CD8-positive, alpha-beta memory T cell (primary cell): ENCODE measurements at places on chromosomes 12 and 14. TPM values are rescaled to one million over a fixed set of nuclear protein-coding genes. Genes with fewer than 3 reads are reported as not detected.

The PPM1H gene
- 0.13 TPM for total RNA-seq

The DACT1 gene
- total RNA-seq: 0.15 TPM

The PLA2G1B gene
- total RNA-seq: not detected

The GUCY2C gene
- total RNA-seq: not detected

The SAMD15 gene
- 0.83 TPM for total RNA-seq

The KRT3 gene
- total RNA-seq: not detected

The ORAI1 gene
- total RNA-seq: 64.7 TPM

The GRIP1 gene
- 1.3 TPM for total RNA-seq

The PDE3A gene
- 0.02 TPM for total RNA-seq

The NR4A1 gene
- total RNA-seq: 23.4 TPM

- no peak for DNase-seq
Measured at GRCh38 chr12:78406828-78407227, 457.7 kb upstream of the SYT1 start.

GRCh38 chr12:1642513-1642912 is 13.5 kb downstream of the WNT5B start:
- no peak for DNase-seq

- peak; percentile 49 for DNase-seq
Measured at GRCh38 chr12:15220915-15221885, at the start of gene RERG. Gene RERG (minus strand): TSS chr12:15221417. CDS start chr12:15217489, 3,928 bp downstream.

GRCh38 chr12:47085815-47086252 is 6.1 kb upstream of the AMIGO2 start:
- peak; percentile 24 for DNase-seq

DNA sequence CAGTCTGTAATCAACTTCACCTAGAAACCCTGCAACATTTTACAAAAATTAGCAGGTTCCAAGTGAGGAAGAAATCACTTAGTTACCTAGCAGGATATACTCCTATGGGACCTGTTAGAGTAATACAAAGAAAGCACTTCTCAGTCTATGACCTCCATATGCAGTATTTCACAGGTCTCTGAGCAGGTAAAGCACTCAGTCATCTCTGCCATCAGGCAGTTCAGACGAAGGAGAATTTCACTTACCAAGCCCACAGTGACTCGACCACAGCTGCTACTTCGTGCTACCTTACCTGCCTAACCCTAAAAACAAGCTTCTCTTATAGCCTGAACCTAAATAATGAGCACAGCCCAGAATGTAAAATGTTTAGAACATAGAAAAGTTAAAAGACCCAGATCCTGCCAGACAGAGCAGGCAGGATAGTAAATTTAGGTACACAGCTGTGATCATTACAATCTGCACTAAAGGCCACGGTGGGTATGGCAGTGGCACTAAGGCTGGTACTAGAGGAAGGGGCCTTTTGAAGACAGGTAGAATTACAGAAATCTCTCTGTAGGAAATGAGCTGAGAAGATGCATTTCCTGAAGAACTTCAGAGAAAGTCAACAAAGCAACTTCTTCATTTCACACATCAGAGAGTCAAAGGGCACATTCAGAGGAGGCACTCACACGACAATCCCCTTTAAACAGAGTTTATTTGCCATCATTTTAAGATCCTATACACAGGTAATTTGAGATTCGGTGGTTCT is 35.7 kb downstream of the DCAF5 start:
- DNase-seq: no peak

DNA sequence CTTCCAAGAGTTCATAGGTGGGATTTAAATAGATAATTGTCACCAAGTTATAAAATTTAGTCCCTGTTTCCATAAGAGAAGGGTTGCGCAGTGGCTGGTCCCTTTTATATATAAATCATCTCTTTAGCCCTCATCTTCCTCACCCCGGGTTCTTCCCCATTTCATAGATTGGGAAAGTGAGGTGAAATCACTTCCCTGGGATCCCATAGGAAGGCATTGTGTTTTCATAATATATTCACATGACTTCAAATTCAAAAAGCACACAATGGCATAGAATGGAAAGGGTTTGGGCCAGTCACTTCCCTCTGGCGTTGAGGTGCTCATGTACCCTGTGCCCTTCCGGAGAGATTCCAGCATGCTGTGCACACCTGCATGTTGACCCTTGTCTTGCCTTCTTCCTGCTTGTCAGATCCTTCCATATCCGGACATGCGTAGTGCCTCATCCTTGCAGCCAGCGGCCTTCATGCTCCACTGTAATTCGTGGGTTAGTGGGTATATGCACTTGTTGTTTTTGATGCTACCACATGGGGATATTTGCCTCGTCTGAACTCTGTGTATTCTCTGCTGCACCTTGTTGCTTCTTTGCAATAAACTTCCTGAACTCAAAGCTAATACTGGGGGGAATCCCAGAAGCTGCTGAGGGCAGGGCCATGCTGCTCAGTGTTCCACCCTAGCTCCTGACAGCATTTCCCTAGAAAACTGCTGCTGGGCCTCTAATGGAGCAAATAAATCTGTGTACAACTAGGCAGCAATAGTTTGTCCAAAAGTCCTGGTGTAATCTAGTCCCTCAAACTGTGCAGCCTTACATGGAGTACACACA is 59.6 kb downstream of the ANAPC7 start:
- no peak for DNase-seq

GRCh38 chr12:69834147-69834546 is 9.1 kb downstream of the MYRFL start:
- no peak for DNase-seq

DNA sequence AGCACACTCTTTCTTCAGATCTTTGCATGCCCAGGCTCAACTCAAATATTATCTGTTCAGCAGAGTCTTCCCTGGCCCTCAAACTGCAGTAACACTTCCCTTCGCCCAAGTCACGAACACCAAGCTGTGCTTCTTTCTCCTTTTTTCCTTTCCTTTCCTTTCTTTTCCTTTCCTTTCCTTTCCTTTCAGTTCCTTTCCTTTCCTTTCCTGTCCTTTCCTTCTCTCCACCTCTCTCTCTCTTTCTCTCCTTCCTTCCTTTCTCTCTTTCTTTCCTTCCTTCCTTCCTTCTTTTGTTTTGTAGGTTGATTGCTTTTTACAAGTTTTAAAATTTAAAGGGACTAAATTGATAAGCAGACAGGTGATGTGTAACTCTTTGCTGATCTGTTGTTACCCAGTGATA is 19.0 kb upstream of the ADGRD1 start:
- DNase-seq: no peak

GRCh38 chr14:39315859-39316444 is 82.2 kb downstream of the MIA2 start:
- DNase-seq: no peak

DNA sequence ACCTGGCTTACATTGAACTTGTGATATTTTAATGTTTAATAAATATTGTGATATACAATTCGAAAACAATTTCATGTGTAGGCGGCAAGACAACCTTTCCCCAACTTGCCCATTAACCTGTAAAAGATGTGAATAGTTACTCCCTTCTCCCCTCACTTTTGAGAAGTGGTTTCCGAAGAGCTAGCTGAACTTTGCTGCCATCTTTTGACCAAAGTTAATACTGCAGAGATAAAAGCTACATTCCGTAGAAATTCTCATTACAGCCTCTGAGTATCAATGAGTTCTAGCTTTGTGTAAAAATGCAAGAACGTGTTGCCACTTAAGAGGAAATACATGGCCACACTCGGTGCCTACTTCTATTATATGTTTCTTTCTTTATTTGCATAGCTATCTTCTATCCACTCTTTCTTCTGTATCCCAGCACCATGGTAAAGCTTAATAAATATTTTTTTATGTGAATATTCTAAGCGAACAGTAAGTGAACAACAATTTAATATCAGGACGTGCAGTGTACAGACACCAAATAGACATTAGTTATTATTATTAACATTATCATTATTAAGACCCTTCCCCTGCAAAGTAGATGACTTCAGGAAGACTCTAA is 105.1 kb upstream of the TMEM260 start:
- DNase-seq: no peak

GRCh38 chr12:46357438-46358324 is 14.9 kb downstream of the SLC38A2 start:
- no peak for DNase-seq

GRCh38 chr14:72544615-72545387 is 349.1 kb downstream of the DPF3 start:
- no peak for DNase-seq

- DNase-seq: no peak
Measured at GRCh38 chr12:110721570-110721969, 21.1 kb downstream of the PPP1CC start.

- no peak for DNase-seq
Measured at GRCh38 chr12:111570084-111570961, 28.8 kb downstream of the ATXN2 start.

GRCh38 chr14:102998393-102998792 is 59.0 kb downstream of the CDC42BPB start:
- no peak for DNase-seq

DNA sequence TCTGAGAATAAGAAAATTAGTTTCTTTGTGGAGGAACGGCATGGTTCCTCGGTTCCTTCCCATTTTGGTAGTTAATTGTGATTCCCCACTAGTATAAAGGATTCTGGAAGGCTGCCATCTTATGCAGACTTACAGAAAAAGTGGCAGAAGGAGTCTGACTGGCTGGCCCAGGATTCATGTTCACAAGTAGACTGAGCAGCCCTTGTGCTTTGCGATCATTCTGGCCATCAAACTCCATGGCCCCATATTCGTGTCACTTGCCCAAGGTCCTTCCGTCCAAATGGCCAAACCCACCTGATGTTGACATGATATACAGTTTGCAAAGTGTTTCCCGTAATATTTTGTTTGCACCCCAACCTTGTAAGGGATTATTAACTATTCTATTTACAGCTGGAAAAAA is 297.2 kb upstream of the AMIGO2 start:
- DNase-seq: no peak

DNA sequence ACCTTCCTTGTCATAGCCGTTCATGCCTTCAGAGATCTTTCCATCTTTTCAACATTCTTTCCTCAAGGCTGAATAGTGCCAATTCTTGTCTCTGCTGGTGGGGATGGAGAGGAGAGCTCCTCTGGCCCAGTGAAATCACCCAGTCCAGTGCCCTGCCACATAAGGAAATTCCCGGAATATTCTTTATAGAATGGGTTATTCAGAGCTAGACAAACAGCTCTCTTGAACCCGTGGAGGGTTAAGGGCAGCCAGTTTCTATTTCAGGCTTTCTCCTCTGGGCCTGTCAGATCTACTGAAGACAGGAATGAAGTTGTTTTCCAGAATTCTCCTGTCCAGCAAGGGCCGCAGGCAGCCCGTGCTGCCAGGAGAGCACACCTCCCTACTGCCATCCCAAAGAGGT is 8.1 kb upstream of the NRIP2 start:
- no peak for DNase-seq

- no peak for DNase-seq
Measured at GRCh38 chr12:4005851-4006430, 132.7 kb upstream of the PARP11 start.

DNA sequence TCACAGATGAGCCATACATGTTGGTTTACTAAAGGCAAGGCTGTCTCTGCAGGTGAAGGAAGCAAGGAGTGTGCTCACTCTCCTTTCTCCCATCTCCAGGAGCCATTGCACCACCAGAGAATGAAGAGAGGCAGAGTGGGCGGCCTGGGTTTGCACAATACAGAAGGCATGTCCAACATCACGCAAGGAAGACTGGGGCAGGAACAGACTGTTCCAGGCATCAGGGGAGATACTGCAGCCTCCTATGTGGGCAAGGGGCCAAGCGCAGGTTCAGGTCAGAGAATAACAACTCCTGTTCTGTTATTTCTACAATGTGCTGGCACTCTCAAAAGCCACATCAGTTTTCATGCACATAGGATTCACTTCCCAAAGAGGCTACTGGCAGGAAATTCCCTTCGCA is 1.7 kb upstream of the TMEM229B start:
- DNase-seq: no peak

DNA sequence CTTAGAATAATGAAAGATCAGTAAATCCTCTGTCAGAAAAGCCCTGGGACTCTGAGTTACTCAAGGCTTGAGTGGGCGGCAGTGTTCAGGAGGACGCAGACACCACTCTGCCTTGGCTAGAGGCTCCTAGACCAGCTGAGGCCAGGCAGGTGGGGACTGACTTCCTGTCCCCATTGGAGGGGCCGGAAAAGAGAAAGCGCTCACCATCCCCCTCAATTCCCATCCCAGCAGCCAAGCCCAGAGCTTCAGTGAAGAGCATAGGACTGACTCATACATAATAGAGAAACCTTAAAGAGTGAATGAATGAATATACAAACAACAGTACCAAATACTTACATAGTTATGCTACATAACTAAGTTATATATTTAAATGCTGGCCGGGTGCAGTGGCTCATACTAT is 62.0 kb downstream of the PLEKHG7 start:
- DNase-seq: no peak

- no peak for DNase-seq
Measured at GRCh38 chr14:82667501-82667900, 1133.8 kb upstream of the SEL1L start.

GRCh38 chr14:87638196-87638595 is 354.8 kb downstream of the GALC start:
- DNase-seq: no peak

GRCh38 chr14:106216679-106217078 is 690.3 kb downstream of the TMEM121 start:
- no peak for DNase-seq

GRCh38 chr12:13472690-13473089 is 276.2 kb downstream of the EMP1 start:
- no peak for DNase-seq

GRCh38 chr12:131561051-131561450 is 149.8 kb upstream of the SFSWAP start:
- no peak for DNase-seq

DNA sequence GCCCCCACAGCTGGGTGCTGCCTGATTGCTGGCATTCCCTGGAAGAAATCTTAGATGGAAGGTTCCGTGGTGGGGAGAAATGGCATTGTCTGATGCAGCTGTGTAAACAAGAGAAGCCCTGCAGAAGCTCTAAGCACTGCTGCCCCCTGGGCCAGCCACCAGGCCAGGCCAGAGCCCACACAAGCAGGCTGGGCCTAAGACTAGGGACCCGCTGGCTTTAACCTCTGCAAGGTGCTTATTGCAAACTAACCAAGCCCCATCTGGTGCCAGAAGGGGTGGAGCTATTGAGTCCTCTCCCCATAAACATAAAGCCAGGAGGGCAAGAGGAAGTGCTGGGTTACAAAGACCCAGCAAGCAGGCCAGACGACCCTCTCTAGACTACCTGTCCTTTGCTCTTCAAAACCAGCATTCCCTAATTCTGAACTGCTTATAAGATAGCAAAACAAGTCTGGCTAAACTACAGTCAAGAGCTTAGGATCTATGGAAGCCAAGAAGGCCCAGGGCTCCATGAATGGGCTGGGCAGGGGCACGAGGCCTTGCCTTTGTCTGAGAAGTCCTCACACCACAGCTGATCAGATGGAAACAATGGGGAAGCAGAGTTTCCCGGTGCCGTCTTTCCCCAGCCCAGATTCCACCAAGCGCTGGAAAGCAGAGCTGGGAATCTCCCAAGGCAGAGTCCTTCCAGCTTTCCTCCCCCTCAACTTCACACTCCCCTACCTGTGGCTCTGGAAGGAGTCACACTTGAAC is 28.8 kb downstream of the P2RX4 start:
- no peak for DNase-seq
